ENCODE measurements at places on chromosomes 3 and 15. TPM values are rescaled to one million over a fixed set of nuclear protein-coding genes. Genes with fewer than 3 reads are reported as not detected.

DNA sequence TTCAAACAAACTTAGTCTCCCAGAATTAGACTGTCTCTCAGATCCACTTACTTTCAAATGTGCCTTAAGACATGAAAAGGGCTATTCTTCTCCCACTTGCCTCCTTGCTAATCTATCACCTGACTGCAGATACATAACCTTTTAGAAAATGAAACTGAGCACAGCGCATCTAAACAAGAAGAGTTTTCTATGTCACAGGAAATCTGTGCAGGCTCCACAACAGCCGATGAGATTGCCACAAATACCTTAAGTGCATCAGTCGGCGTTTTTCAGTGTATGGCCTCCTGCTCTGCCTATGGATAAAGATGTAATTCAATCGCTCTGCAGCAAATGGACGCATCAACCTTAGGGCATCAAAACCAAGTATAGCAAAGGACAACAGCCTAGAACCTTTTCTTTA lies 544.2 kb downstream of the FOXP1 start:
- no peak overlapping the region for H3K4me3 ChIP-seq
- peaks cover 43% of the 10 kb centered on the region for H3K36me3 ChIP-seq
- H3K4me1 ChIP-seq, result peaks cover 8% of the 10 kb centered on the region
- no peaks in the 10 kb centered on the region for H3K27me3 ChIP-seq
- peak overlapping the region; percentile 6 for H3K27ac ChIP-seq
- DNase-seq, result no peak

DNA sequence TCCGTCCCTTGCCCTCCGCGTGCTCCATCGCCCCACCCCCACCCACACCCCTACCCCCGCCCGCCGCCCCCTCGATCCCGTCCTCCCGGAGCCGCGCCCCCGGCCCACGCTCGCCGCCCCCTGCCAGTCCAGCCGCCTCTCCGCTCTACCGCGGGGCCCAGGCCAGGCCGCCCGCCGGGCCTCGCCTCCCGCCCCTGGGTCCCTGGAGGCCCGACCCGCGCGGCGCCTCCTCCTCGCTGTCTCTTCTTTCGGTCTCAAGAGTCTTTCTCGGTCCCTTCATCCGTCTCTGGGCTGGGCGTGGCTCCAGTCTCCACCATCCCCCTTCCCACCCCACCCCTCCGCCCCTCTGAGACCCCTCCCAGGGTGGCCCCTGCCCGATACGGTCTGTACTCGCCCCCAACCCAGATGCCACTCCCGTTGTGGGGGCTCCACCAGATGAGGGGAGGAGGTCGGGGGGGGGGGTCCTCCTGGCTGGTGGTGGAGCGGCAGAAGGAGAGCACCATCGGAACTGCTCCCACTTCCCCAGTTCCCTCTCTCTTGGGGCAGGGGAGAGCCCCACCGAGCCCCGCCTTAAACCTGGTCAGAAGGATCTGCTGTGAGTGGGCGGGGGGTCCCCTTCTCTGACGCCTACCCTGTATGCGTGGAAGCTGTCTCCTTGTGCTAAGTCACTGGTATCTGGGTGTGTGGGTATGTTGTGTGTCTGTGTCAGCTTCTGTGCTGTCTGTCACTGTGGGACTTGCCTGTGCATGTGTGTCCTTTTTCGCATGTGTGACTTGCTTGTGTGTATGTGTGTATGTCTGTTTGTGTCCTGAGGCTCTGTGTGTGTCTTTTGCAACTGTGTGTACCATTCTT lies 1.0 kb downstream of the PRKCD start:
- no peak for DNase-seq
- peaks cover 21% of the 10 kb centered on the region for H3K4me1 ChIP-seq
- H3K36me3 ChIP-seq, result no peaks in the 10 kb centered on the region
- peaks cover 30% of the 10 kb centered on the region for H3K27me3 ChIP-seq
- peak overlapping the region; percentile 82 for H3K4me3 ChIP-seq

DNA sequence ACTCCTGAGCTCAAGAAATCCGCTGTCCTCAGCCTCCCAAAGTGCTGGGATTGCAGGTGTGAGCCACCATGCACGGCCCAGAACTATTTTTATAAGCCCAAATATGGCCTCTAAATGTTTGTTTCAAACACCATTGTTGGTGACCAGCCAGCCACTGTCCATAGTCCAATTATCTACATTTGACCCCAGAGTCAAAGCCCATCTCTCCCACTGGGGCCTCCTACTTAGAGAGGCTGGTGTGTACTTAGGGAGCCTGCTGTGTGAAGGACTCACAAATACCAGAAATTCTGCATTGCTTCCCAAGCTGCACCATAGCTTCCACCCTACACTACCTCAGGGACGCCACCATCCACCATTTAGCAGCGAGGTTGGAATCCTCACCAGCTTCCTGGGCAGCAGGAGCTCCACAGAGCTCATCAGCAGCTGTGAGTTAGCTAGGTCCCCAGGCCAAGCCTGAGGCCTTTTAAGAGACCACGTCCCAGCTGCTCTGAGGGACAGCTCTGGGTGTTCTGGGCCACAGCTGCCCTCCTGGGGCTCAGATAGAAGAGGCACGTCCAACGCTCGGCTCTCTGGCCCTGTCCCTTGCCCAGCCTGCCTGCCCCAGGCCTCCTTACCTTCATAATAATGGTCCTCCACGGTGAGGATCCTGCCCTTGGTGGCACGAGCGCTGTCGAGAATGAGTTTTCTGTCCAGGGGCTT lies 29.5 kb downstream of the TKT start:
- H3K27me3 ChIP-seq, result no peaks in the 10 kb centered on the region
- DNase-seq, result no peak
- H3K36me3 ChIP-seq, result peaks cover 19% of the 10 kb centered on the region
- H3K27ac ChIP-seq, result no peak overlapping the region
- no peak overlapping the region for H3K4me3 ChIP-seq
- no peaks in the 10 kb centered on the region for H3K4me1 ChIP-seq

DNA sequence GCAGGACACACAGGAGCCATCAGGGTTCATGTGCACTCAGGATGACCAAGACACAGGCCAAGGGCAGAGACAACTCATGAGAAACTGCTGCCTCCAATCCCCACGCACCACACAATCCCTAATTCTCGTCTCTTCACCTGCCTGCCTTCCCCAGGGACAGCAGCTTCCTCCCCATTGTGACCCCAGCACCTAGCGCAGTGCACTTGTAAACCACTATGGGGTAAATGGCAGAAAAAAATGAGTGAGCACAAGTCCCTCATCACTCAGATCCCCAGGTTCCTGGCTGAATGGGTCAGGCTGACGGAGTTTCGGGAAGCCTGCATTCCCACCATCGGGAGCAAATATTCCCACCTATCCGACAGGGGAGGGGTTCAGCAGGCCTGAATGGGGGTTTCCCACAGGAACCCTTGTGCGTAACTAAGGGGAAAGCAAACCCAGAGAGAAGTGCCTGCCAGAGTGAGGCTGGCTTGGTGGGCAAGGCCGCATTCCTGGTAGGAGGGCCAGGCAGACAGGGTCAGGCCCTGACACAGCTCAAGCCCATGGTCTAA lies 18.8 kb downstream of the PLXNB1 start:
- no peak overlapping the region for H3K4me3 ChIP-seq

DNA sequence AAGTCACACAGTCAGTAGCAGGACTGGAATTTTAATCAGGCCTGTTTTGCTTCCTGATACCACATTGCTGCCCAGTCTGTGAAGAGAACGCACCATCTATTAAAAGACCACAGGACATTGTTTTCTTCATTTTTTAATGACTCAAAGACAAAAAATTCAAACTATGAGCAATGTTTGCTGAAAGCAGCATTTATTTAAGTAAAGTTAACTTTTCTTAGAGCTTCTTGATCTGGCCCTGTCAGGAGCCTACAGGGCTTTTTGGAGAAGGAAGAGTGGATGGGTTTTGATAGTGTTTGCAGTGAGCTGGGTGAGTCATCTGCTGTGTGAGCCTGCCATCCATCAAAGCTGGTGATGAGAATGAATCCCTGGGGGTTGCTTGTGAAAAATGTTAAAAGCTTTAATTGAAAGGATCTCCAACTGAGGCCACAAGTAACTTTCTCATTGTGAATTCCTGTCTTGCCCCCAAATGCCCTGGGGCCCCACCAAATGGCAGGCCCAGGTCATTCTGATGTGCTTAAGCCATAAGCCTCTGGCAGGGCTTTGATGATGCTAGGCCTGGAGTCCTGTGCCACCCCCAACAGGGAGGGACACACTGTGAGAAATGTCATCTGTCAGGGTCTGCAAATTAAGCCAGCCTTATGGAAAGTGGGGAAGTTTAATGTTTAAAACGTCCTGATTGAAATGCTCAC lies 136.2 kb upstream of the PFN2 start:
- no peak for DNase-seq
- H3K27ac ChIP-seq, result peak overlapping the region; percentile 66
- no peaks in the 10 kb centered on the region for H3K27me3 ChIP-seq
- H3K36me3 ChIP-seq, result peaks cover 1% of the 10 kb centered on the region
- peaks cover 36% of the 10 kb centered on the region for H3K4me1 ChIP-seq

GRCh38 chr15:67130673-67131601 lies 65.5 kb downstream of the SMAD3 start:
- DNase-seq, result no peak
- no peak overlapping the region for H3K4me3 ChIP-seq
- H3K36me3 ChIP-seq, result peaks cover 3% of the 10 kb centered on the region
- peaks cover 54% of the 10 kb centered on the region for H3K4me1 ChIP-seq
- H3K27ac ChIP-seq, result peak overlapping the region; percentile 33

- H3K27ac ChIP-seq, result peak overlapping the region; percentile 41
- H3K4me3 ChIP-seq, result peak overlapping the region; percentile 95
- peaks cover 2% of the 10 kb centered on the region for H3K36me3 ChIP-seq
- DNase-seq, result no peak
- H3K4me1 ChIP-seq, result peaks cover 60% of the 10 kb centered on the region
Observed at GRCh38 chr15:47720555-47720954, 3.2 kb downstream of the SEMA6D start.

GRCh38 chr3:74623261-74623836 lies 8.9 kb upstream of the CNTN3 start:
- no peak overlapping the region for H3K4me3 ChIP-seq
- no peaks in the 10 kb centered on the region for H3K36me3 ChIP-seq
- no peaks in the 10 kb centered on the region for H3K4me1 ChIP-seq
- H3K27me3 ChIP-seq, result peaks cover 58% of the 10 kb centered on the region
- DNase-seq, result no peak

DNA sequence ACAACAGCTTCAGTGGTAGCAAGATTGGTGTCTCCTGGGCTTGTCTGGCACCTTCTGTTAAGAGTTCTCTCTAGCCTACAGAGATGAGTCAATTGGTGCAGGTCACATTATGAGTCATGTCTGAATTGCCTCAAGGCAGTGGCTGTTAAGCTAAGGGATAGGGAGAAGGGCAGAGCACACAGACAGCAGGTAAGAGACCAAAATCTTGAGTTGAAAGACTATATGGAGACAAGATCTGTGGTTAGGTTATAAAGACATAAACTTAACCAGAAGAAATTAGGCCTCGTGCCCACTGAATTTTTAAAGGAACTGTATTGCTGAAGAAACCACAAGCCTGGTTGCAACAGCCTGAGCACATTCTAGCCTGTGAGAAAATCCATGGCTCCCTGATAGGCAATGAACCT lies 19.2 kb upstream of the KPNA1 start:
- H3K4me3 ChIP-seq, result no peak overlapping the region
- no peaks in the 10 kb centered on the region for H3K4me1 ChIP-seq
- H3K27ac ChIP-seq, result no peak overlapping the region
- H3K36me3 ChIP-seq, result peaks cover 47% of the 10 kb centered on the region

GRCh38 chr15:71151081-71151480 lies 35.8 kb downstream of the THSD4 start:
- peaks cover 11% of the 10 kb centered on the region for H3K4me1 ChIP-seq
- H3K36me3 ChIP-seq, result peaks cover 13% of the 10 kb centered on the region
- H3K27me3 ChIP-seq, result no peaks in the 10 kb centered on the region

GRCh38 chr3:32571192-32571485 lies 481 bp upstream of the DYNC1LI1 start:
- no peaks in the 10 kb centered on the region for H3K27me3 ChIP-seq
- H3K27ac ChIP-seq, result peak overlapping the region; percentile 96
- peaks cover 17% of the 10 kb centered on the region for H3K4me1 ChIP-seq
- DNase-seq, result no peak

GRCh38 chr15:91787198-91787597 lies 66.3 kb upstream of the SLCO3A1 start:
- no peak for DNase-seq
- peaks cover 26% of the 10 kb centered on the region for H3K27me3 ChIP-seq
- H3K4me1 ChIP-seq, result no peaks in the 10 kb centered on the region
- H3K36me3 ChIP-seq, result no peaks in the 10 kb centered on the region
- H3K4me3 ChIP-seq, result no peak overlapping the region
- no peak overlapping the region for H3K27ac ChIP-seq

DNA sequence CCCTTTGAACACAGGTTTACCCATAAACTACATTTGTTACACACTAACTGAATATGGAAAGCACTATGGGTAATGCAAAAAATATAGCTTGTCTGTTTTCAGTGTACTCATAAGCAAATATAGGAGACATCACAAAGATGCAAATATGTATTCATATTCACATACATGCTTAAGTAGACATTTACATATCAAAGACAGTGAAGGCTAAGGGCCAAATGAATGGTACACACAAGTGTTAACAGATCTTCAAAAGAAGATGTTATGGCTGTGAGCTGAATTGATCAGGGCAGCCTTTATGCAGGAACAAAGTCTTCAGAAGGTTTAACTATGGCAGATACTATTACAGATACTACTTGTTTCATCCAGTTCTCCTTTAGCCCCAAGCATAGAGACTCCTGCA lies 384.1 kb downstream of the FHIT start:
- no peaks in the 10 kb centered on the region for H3K4me1 ChIP-seq
- H3K27me3 ChIP-seq, result no peaks in the 10 kb centered on the region
- no peak overlapping the region for H3K4me3 ChIP-seq

DNA sequence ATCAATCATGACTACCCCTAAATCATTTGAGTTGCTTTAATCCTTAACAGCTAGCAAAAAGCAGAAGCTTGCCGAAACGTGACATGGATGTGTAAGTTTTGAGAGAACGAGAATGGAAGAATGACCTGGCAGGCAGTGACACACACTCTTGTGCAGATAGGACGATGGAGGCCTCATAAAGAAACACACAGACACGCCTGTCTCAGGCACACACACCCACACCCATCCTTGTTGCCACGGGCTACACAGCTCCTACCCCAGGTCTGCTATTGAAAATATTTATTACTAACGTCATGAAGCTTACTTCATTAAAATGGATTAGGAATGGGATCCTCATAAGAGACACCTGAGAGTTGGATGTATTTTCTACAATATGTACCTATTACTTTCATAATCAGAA lies 8.5 kb downstream of the MYO5C start:
- peaks cover 7% of the 10 kb centered on the region for H3K36me3 ChIP-seq
- no peak for DNase-seq
- H3K4me3 ChIP-seq, result no peak overlapping the region
- H3K4me1 ChIP-seq, result peaks cover 21% of the 10 kb centered on the region

ARPIN gene
- total RNA-seq, result 26.4 TPM

AADAC gene
- total RNA-seq, result not detected

P2RY1 gene
- 8.9 TPM for total RNA-seq

AGBL1 gene
- total RNA-seq, result not detected

UBAP1L gene
- 10.7 TPM for total RNA-seq

ACOX2 gene
- total RNA-seq, result 31.0 TPM

ISL2 gene
- total RNA-seq, result 1.2 TPM

ZPLD1 gene
- not detected for total RNA-seq

CHDH gene
- total RNA-seq, result 3.9 TPM

RSRC1 gene
- 35.0 TPM for total RNA-seq

CD96 gene
- total RNA-seq, result 0.20 TPM

PIAS1 gene
- 71.1 TPM for total RNA-seq

Data from mesothelial cell of epicardium (in vitro differentiated cells).